Non-pigmented ciliary epithelial cell (primary cell): ENCODE measurements at places on chromosomes 5 and 9.

DNA sequence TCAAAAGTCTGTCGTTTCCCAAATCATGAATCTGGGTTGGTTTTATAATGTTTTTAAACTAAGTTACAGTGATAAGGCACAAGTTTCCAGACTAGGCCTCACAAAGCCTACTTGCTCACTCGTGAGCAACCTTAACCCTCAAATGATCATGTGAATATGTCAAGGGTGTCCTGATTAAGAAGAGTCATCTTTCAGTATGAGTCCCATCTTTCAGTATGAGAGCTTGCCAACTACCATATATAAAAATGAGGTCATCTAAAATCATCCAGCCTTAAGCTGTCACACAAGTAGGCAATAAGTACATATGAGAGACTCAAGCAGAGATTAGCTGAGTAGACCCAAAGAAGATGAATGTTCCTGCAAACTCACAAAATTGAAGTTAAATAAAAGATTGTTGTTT lies 668.4 kb upstream of the FAM174A start:
- DNase-seq = no peak

- DNase-seq = no peak
Measured at GRCh38 chr9:34547960-34548611, 25.3 kb upstream of the ENHO start.

- no peak for DNase-seq
Measured at GRCh38 chr9:123761905-123762605, 167.9 kb downstream of the DENND1A start.

GRCh38 chr9:134058716-134059115 lies 9.1 kb downstream of the BRD3 start:
- no peak for DNase-seq

DNA sequence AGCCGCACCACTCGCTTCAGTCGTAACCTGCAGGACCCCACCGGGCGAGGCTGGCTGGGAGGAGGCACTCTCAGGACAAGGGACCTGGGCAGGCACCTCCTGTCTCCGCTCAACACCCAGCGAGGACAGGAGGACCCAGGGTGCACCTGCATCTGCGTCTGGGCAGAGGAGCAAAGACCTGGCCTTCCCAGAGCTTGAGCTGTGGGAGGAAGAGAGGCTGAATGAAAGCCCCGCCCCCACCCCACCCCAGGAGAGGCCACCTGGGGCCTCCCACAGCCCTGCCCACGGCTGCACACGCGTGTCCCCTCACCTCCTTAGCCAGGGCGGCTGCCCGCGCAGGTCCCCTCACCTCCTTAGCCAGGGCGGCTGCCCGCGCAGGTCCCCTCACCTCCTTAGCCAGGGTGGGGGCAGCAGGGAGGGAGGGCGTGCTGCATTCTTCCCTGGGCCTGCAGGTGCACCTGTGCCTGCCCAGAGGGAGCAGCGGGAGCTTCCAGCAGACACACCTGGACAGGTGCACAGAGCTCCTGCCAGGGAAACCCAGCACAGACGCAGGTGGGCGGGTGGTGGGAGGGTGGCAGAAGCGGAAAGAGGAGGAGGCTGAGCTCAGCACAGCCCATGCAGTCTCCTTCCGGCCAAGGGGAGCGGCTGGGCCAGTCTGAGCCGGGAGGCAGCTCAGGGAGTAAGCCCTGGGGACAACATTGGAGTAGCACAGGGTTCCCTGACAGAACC lies 18.5 kb upstream of the SLC12A7 start:
- no peak for DNase-seq
